ENCODE measurements at places on chromosomes 5 and 9.

DNA sequence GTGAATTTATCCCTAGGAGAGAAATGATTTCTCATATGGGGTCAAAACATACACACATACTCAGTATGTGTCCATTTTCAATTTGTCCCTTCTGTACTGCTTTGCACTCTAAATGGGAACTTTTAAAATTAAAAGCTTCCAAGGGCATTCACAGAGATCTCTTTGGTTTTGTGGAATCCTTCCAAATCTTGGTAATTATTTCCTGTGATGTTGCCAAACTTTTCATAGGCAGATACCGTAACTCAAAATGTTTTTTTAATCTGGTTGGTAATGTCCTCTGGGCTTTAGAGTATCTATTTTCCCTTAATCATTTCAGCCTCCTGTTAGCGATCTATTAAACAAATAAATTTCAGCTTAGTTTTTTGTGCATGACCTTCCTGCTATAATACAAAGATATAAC is 282.4 kb downstream of the ARHGEF28 start:
- DNase-seq: no peak

DNA sequence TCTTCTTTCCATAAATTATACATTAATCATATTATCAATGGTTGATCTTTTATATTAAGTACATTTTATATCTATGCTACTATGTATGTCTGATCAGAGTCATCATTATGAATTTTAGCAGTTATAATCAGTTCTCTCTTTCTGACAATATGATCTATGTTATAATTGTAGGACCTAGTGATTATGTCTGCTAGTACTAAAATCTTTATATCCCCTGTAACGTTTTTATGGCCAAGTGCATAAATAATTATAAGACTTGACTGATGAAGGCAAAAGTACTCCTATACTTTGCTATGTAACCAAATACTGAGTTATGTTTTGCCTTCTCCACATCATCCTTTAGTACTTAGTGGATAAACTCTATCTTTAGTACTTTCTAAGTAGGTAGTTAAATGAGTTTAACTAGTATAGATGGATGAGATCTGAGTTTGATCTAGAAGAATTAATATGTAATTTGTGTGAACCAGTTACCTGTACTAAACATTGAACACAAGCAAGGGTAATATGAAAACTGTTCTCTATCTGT is 75.4 kb downstream of the SLF1 start:
- no peak for DNase-seq

DNA sequence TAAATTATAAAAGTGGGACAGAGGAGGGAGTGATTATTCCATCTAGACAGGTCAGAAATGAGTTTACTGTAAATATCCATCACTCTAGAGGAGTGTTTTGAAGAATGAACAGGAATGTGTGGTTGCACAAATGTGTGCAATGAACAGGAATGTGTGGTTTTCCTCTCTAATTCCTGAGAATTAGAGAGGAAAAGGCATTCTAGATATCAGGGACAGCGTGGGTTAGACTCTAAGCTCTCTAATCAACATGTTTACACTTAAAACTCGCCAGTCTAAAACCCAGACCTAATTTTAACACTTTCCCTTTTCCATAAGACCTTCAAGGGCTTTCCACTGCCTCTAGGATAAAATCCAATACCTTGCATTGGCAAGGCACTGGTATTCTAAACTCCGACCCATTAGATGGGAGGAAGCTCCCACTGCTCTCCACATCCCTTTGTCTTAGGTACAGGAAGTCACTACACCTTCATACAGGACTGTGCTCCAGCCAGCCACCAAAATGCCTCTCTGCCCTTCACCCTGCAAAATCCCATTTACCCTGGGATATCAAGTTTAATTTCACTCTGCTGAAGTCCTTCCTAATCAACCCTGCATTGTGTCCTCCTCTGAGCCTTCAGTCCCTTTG is 67.9 kb downstream of the NFIB start:
- DNase-seq: no peak

DNA sequence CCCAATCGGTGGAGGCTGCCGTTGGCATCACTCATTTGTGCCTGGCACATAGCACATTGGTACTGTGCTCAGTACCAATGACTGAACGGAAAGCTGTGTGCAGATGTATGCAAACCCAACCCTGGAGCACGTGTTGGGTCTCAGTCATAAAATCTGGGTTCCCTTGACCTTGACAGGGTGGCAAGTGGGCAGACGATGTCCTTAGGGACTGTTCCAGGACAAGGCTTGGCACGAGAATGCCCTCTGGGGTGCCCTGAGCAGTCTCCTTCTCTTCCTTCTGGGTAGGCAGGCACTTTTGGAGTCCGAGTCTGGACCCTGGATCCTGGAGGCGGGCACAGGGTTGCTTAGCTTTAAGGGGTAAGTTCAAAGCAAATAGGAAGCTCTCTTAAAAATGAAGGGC is 75.8 kb downstream of the MACROH2A1 start:
- no peak for DNase-seq

GRCh38 chr9:3947588-3947845 is 352.4 kb downstream of the GLIS3 start:
- no peak for DNase-seq

GRCh38 chr5:98769210-98769958 is 4.1 kb upstream of the RGMB start:
- peak; percentile 41 for DNase-seq

DNA sequence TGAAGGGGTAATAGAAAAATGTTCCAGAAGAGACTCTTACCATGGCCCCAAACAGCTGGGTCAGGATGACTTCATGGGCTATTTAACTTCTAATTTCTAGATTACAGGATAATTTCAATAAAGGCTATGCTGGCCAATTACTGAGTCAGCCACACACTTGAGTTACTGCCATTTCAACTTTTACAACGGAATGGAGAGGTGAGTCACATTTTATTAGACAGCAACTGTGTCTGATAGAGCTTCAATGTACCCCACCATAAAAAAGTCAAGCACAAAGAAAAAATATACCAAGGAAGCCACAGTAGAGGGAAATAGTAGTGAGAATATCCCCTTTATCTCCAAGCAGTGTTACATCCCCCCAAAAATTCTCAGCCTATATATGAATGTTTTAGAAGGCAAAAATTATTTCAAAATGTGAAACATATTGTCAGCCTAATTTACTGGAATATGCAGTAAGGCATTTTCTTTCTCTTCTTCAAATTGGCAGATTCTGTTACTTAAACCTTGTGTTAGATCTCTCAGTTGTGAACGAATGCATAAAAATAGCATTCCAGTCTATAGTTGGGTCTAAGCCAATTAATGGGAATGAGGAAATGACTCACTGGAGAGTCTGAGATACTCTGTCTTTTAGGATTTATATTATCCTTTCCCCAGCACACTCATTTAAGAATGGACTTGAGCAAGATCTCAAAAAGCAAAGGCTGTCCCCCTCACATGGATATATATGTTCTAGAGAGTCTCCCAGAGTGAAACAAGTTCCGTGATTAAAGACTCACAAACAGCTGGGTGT is 47.1 kb upstream of the RAI14 start:
- DNase-seq: no peak

DNA sequence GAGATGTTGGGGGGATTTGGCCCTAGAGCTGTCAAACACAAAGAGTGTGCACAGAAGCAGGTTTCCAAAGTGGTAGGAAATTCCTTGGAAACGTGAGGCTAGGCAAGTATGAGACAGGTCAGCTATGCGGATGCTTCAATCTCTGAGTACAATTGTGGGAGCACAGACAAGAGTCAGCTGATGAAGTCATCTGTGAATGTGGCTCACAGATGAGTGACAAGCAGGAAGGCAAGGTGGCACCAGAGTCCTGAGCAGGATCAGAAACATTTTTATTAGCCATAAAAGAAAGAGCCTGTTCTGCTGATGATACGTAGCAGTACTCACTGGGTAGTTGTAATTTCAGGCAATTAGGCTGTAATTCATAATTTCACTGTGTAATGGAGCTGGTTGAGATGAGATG is 117.0 kb downstream of the DCP2 start:
- no peak for DNase-seq

DNA sequence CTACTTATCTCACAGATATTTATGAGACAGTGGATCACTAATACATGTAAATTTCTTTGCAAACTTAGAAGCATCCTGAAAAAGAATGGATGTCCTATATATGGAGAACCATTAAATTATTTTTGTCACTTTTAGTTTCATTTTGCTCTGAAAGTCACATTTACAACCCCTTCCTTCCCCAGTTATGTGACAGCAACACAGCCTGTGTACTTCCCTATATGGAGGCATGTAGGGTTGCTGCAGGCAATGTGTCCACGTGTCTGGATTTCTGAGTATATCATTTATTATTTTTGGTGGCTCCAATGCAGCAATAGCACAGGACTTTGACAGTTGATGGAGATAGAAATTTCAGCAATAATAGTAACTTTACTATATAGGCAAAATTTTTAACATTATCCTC is 156.4 kb downstream of the ST8SIA4 start:
- DNase-seq: no peak

DNA sequence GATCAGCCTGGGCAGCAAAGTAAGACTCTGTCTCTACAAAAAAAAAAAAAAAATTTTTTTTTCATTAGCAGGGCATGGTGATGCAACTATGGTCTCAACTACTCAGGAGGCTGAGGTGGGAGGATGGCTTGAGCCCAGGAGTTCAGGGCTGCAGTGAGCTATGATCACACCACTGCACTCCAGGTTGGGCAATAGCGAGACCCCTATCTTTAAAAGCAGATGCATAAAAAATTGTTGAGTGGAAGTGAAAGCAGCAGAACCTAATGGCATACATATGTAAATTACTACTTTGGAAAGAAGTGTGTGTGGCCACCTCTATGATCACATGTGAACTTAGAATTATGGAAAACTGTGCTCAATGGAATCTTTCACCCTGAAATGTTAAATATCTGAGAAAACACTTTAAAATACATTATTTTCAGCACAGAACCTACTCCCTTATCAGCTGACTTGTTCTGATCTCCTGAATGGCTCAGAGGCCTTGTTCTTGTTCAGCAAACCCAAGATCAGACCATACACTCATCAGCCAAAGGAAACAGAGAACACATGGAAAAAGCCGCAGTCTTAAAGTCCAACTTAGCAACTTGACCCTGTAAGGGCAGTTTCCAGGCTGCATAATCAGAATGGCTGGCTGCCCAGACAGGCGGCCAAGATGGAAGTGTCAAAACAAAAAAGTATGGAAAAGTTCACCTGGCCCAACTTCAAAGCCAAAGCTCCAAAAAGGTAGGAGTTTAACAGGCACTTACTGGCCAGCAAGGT is 56.5 kb downstream of the SIL1 start:
- no peak for DNase-seq

DNA sequence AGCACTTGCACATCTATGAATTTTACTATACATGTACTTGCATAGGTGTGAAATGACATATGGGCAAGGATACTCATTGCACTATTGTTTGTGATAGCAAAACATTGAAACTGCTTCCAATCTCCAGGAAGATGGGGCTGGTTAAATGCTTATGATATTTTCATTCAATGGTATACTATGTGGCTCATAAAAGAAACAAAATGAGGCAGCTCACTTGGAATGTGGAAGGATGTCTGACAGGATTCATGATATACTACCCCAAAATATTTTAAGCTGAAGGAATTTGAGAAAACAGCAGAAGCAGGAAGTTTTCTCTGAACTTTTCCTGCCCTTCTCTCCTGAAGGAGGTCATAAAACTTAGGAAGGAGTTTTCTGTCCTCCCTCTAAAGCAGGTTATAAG is 99.6 kb upstream of the CAST start:
- no peak for DNase-seq

DNA sequence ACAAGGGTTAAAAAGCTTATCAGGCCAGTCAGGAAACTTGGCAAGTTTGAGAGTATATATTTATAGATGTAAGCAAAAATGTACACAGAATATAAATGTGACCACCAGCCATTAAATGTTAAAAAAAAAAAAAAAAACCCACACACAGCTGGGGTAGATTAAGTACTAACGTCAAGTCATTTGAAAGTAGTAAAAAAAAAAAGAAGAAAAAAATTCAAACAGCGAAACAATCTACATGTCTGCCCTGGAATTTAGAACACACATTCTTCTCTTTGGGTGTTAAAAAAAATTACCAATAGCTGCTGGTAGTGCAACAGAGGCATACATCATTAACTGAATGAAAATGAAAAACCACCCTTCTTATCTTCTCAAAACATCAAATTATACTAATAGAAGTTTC is 269.7 kb downstream of the MLLT3 start:
- DNase-seq: no peak

- DNase-seq: no peak
Measured at GRCh38 chr9:108642871-108643270, 212.9 kb downstream of the ACTL7B start.

GRCh38 chr5:56166671-56167385 is 66.3 kb downstream of the ANKRD55 start:
- no peak for DNase-seq

DNA sequence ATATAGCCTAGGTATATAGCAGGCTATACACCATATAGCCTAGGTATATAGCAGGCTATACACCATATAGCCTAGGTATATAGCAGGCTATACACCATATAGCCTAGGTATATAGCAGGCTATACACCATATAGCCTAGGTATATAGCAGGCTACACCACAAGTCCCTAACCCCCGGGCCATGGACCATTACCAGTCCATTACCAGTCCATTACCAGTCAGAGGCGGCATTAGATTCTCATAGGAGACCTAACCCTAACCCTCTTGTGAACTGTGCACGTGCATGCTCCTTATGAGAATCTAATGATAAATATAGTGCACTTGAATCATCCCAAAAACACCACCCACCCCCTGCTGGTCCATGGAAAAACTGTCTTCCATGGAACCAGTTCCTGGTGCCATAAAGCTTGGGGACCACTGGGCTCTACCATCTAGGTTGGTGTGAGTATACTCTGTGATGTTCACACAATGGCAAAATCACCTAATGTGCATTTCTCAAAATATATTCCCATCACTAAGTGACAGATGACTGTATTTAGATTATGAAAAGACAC is 4.7 kb downstream of the PLIN2 start:
- DNase-seq: no peak

GRCh38 chr5:38736089-38736488 is 109.7 kb upstream of the OSMR start:
- DNase-seq: no peak

DNA sequence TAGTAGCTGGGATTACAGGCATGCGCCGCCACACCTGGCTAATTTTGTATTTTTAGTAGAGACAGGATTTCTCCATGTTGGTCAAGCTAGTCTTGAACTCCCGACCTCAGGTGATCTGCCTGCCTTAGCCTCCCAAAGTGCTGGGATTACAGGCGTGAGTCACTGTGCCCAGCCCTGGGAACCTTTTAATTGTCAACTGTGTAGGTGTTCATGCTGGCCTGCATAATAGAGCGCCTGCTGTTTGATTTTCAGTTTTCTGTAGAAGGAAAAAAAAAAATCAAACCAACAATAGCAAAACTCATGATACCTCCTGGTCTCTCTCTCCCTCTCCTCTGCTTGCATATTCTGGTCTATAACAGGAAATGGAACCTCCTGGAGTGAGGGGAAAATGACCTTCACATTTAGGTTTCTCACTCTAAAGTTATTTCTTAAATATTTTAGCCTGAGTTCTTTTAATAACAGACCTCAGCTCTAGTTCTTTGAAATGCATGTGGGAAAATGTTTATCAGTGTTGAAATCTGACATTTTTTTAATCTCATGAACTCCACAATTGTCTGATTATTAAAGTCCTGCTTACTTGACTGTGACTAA is 51.7 kb downstream of the EXOSC2 start:
- DNase-seq: no peak

GRCh38 chr5:99878830-99879229 is 656.3 kb upstream of the FAM174A start:
- DNase-seq: no peak
